ENCODE measurements at places on chromosomes 3 and 15. TPM values are rescaled to one million over a fixed set of nuclear protein-coding genes. Genes with fewer than 3 reads are reported as not detected.
A peak's percentile ranks its signal among the peaks of the same experiment; 100 is the strongest.

DNA sequence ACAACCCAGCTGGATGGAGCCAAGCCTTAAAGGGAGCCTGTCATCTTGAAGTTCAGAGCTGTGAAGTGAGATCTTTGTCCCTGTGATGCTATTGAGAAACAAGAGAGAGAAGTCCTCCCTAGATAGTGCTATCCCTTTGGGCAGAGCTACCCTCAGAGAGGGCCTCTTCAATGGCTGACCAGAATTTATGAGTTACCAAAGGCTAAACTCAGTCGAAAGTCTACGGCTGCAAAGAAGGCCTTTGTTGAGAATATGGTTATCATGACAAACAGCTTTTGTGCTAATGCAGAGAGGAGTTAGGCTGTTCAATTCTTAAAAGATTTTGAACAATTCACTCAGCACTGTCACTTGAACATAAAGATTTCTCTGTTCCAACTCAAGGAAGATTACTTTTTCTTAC, 65.9 kb upstream of the C3orf80 start:
- H3K36me3 ChIP-seq: no peaks in the 10 kb centered on the region
- H3K27ac ChIP-seq: no peak overlapping the region
- no peak overlapping the region for H3K4me3 ChIP-seq
- no peaks in the 10 kb centered on the region for H3K27me3 ChIP-seq
- no peak for DNase-seq
- H3K4me1 ChIP-seq: peaks cover 4% of the 10 kb centered on the region

GRCh38 chr3:108914774-108915641, 38.7 kb downstream of the GUCA1C start:
- DNase-seq: peak; percentile 87
- no peak overlapping the region for H3K27ac ChIP-seq
- H3K36me3 ChIP-seq: no peaks in the 10 kb centered on the region
- H3K4me1 ChIP-seq: peaks cover 21% of the 10 kb centered on the region
- H3K27me3 ChIP-seq: no peaks in the 10 kb centered on the region

DNA sequence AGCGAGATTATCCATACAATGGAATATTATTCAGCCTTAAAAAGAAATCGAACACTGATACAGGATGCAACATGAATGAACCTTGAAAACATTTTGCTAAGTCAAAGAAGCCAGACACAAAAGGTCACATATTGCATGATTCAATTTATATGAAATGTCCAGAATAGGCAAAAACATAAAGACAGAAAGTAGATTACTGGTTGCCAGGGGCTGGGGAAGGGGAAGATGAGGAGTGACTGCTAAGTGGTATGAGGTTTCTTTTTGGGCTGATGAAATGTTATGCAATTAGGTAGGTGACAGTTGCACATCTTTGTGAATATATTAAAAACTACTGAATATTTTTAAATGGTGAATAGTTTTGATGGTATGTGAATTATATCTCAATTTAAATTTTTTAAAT, 38.3 kb downstream of the LRRFIP2 start:
- H3K36me3 ChIP-seq: no peaks in the 10 kb centered on the region
- no peak for DNase-seq
- H3K4me1 ChIP-seq: peaks cover 13% of the 10 kb centered on the region
- H3K4me3 ChIP-seq: no peak overlapping the region

DNA sequence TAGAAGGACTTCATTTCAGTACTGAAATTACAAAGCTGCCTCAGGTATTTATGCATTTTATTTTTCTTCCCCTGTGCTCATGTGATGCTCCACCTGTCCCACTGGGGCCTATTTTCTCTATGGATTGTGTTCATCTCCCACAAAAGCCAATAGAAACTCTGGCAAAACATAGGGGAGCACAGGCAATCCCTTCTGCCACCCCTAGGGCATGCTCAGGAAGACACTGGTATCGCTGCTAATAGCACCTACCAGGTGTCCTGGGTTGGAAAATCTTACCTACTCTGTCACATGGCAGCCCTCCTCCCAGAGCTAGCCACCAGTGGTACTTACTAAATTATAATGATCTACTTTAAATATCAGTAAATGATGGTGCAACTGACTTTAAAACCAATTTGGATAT, 427.4 kb downstream of the FGF12 start:
- no peak overlapping the region for H3K4me3 ChIP-seq
- H3K36me3 ChIP-seq: no peaks in the 10 kb centered on the region

- no peaks in the 10 kb centered on the region for H3K4me1 ChIP-seq
- H3K27me3 ChIP-seq: no peaks in the 10 kb centered on the region
- H3K4me3 ChIP-seq: no peak overlapping the region
- H3K27ac ChIP-seq: no peak overlapping the region
- no peaks in the 10 kb centered on the region for H3K36me3 ChIP-seq
Observed at GRCh38 chr15:78359041-78359808, 19.1 kb downstream of the CRABP1 start.

- no peaks in the 10 kb centered on the region for H3K36me3 ChIP-seq
- peak; percentile 24 for DNase-seq
- peaks cover 37% of the 10 kb centered on the region for H3K27me3 ChIP-seq
- H3K4me3 ChIP-seq: no peak overlapping the region
- H3K4me1 ChIP-seq: peaks cover 12% of the 10 kb centered on the region
Observed at GRCh38 chr3:150960708-150961684, 11.5 kb downstream of the CLRN1 start.

DNA sequence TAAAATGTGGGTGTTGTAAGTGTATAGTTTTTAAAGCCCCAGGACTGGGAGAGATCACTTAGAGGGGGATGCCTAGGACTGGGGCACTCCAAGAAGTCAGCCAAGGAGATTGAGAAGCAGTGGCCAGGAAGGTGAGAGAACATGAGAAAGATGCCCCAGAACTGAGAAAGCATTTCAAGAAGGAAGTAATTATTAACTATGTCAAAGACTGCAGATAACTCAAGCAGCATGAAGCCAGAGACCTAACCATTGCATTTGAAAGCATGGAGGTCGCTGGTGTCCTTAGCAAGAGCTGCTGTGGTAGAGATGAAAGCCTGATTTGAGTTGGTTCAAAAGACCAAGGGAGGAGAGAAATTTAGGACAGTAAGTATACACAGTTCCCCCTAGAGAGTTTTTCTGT, 30.6 kb upstream of the SLC2A2 start:
- no peaks in the 10 kb centered on the region for H3K36me3 ChIP-seq
- H3K4me1 ChIP-seq: no peaks in the 10 kb centered on the region
- H3K27ac ChIP-seq: no peak overlapping the region
- no peak for DNase-seq
- no peaks in the 10 kb centered on the region for H3K27me3 ChIP-seq
- H3K4me3 ChIP-seq: no peak overlapping the region

- no peak for DNase-seq
- peaks cover 5% of the 10 kb centered on the region for H3K4me1 ChIP-seq
- peaks cover 42% of the 10 kb centered on the region for H3K36me3 ChIP-seq
- H3K4me3 ChIP-seq: no peak overlapping the region
Observed at GRCh38 chr3:121809249-121809648, 25.6 kb downstream of the IQCB1 start.

GRCh38 chr3:124904835-124905492, 17.8 kb upstream of the ITGB5 start:
- H3K27ac ChIP-seq: no peak overlapping the region
- no peaks in the 10 kb centered on the region for H3K4me1 ChIP-seq

- H3K4me1 ChIP-seq: peaks cover 5% of the 10 kb centered on the region
- H3K27me3 ChIP-seq: no peaks in the 10 kb centered on the region
- no peak for DNase-seq
- H3K36me3 ChIP-seq: peaks cover 16% of the 10 kb centered on the region
- no peak overlapping the region for H3K4me3 ChIP-seq
- no peak overlapping the region for H3K27ac ChIP-seq
Observed at GRCh38 chr15:89130201-89130600, 41.9 kb downstream of the ABHD2 start.

DNA sequence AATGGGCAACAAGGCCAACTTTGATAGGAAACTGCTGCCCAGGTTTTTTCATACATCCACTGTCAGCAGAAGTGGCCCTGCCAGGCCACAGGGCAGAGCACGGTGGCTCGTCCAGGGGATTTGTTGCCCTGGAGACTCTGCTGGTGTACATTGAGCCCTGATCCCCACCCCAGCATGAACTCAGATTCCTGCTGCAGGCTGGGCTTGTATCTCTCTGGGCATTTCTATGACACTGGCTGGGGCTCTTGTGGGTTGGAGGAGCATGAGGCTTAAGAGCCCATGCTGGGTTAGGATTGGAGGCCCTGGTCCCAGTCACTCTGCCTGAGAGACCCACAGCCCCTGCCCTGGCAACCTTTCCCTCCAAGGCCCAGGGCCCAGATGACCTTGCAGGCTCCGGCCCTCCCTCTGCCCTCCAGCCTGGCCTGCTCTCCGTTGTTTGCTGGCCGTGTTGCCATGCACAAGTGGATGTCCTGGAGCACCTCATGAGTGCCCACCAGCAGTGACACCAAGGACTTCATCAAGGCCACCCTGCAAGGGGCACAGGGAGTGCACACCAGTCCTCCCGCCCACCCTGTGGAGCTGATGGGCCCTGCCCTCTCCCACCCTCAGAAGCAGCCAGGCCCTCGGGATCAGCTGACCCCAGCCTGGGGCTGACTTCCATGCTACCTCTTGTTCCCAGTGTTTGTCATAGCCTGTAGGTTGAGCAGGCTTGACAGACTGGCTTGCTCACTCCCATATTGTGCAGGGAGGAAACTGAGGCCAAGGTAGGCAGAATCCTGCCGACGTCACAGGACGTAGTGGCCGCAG, 58.2 kb downstream of the ZNF445 start:
- H3K36me3 ChIP-seq: no peaks in the 10 kb centered on the region
- H3K4me1 ChIP-seq: no peaks in the 10 kb centered on the region
- H3K27ac ChIP-seq: no peak overlapping the region
- no peaks in the 10 kb centered on the region for H3K27me3 ChIP-seq
- DNase-seq: no peak
- no peak overlapping the region for H3K4me3 ChIP-seq

DNA sequence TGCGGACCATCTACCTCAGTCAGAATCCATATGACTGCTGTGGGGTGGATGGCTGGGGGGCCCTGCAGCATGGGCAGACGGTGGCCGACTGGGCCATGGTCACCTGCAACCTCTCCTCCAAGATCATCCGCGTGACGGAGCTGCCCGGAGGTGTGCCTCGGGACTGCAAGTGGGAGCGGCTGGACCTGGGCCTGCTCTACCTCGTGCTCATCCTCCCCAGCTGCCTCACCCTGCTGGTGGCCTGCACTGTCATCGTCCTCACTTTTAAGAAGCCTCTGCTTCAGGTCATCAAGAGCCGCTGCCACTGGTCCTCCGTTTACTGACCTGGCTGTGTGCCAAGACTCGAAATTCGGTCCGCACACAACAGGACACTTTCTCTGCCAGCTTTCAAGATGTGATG, 21.9 kb downstream of the NRROS start:
- no peak for DNase-seq
- no peaks in the 10 kb centered on the region for H3K27me3 ChIP-seq

DNA sequence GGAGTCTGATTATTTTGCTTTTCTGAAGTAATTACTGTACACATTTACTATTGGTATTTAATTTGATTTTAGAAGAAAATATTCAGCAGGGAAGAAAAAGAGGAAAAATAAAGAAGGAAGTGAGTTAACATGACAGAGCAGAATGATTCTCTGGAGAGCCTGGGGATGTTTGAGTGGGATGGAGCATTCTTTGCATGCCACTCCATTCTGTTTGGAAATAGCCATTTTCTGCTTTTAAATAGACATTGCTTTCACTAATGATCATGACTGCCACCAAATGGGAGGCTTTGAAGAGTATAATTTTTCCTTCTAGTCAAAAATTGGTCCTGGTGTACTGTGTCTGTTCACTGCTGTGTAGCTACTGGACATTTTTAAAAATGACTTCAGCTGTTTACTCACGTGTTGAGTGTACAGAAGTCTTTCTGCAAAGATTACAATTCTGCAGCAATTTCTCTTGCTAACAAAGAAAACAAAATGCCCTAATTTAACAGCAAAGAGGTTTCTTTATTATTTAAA, 196.1 kb downstream of the RYR3 start:
- DNase-seq: no peak
- H3K4me3 ChIP-seq: no peak overlapping the region
- no peak overlapping the region for H3K27ac ChIP-seq
- H3K36me3 ChIP-seq: no peaks in the 10 kb centered on the region
- no peaks in the 10 kb centered on the region for H3K4me1 ChIP-seq
- peaks cover 37% of the 10 kb centered on the region for H3K27me3 ChIP-seq

DNA sequence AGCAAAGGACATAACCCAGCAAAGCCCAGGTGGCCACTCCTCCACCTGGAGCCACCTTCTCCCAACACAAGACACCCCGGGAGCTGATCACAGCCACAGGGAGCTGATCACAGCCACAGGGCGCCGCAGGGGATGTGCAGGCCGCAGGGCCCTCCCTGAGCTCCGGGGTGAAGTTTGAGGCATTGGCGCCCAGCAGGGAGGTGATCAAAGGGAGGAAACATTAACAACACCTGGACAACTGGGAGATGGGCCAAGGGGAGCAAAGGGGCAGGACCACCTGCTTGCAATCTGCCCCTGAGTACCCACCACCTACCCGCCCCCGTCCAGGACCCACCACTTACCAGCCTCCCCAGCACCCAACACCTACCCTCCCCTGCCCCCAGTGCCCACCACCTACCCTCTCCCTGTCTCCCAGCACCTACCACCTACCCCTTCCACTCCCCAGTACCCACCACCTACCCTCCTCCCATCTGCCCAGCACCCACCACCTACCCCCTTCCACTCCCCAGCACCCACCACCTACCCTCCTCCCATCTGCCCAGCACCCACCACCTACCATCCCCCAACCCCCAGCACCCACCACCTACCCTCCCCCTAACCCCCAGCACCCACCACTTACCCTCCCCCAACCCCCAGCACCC, 2.4 kb downstream of the UROC1 start:
- no peaks in the 10 kb centered on the region for H3K27me3 ChIP-seq
- no peaks in the 10 kb centered on the region for H3K36me3 ChIP-seq
- no peak for DNase-seq

DNA sequence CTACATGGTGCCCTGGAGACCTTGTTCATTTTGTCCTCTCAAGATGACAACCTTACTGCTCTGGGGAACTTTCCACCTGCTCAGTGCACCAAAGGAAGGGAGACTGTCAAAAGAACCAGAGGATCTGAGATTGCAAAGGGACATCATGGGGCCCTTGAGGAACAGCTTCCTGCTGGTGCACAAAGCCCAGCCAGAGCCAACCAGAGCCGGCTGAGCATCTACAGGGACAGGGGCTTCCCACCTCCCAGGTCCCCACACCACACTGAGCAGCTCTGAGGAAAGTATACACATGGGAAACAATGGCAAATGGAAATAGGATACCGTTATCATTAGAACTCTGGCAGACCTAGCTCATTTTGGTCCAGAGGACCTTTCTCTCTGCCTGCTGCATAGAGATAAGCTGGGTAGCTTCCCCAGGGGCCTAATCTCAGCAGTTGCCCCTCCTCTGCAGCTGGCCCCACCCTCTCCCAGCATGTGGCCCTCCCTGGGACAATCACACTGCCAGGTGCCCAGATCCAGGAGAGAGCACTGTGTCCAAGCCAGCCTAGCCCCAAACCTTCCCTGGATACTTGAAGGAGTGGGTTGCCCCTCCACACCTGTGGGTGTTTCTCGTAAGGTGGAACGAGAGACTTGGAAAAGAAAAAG, 123.4 kb upstream of the PRR20G start:
- peaks cover 5% of the 10 kb centered on the region for H3K36me3 ChIP-seq
- peaks cover 4% of the 10 kb centered on the region for H3K4me1 ChIP-seq
- H3K4me3 ChIP-seq: no peak overlapping the region

The ASB14 gene
- total RNA-seq: not detected

The FBLN2 gene
- not detected for total RNA-seq

The COL6A5 gene
- total RNA-seq: not detected

The PEX5L gene
- 0.47 TPM for total RNA-seq

The SCN11A gene
- 0.05 TPM for total RNA-seq

The MEGF11 gene
- 0.39 TPM for total RNA-seq

The HCN4 gene
- not detected for total RNA-seq
